ENCODE measurements at places on chromosomes 16 and 17. TPM values are rescaled to one million over a fixed set of nuclear protein-coding genes. Genes with fewer than 3 reads are reported as not detected.
A peak's percentile ranks its signal among the peaks of the same experiment; 100 is the strongest.

NKD1 gene
- total RNA-seq: 0.37 TPM

GRCh38 chr17:78359321-78359996, 418 bp downstream of the SOCS3 start:
- DNase-seq: no peak

CBX8 gene
- total RNA-seq: 7.6 TPM

- DNase-seq: peak; percentile 86
Observed at GRCh38 chr16:19555938-19556771, 652 bp downstream of the VPS35L start.

ANKRD11 gene
- 79.1 TPM for total RNA-seq

- peak; percentile 21 for DNase-seq
Observed at GRCh38 chr17:33686171-33686570, 393.1 kb upstream of the ASIC2 start.

CD300LG gene
- not detected for total RNA-seq

SLFN14 gene
- not detected for total RNA-seq

DNA sequence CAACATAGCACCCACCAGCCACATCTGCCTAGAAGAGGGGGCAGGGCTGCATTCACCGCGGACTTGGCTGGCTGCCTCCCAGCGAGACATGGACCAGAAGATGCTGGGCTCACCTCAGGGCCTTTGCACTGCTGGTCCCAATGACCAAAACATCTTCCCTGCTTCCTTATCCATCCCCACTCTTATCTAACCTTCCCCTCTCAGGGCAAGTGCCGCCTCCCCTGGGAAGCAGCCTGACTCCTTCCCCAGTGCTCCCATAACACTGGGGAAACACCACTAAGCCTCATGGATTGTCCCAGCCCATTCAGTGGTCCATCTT, 5.7 kb downstream of the TMC6 start:
- DNase-seq: no peak

RASL10B gene
- 7.6 TPM for total RNA-seq

- no peak for DNase-seq
Observed at GRCh38 chr16:73021866-73022495, 25.9 kb downstream of the ZFHX3 start.

DNA sequence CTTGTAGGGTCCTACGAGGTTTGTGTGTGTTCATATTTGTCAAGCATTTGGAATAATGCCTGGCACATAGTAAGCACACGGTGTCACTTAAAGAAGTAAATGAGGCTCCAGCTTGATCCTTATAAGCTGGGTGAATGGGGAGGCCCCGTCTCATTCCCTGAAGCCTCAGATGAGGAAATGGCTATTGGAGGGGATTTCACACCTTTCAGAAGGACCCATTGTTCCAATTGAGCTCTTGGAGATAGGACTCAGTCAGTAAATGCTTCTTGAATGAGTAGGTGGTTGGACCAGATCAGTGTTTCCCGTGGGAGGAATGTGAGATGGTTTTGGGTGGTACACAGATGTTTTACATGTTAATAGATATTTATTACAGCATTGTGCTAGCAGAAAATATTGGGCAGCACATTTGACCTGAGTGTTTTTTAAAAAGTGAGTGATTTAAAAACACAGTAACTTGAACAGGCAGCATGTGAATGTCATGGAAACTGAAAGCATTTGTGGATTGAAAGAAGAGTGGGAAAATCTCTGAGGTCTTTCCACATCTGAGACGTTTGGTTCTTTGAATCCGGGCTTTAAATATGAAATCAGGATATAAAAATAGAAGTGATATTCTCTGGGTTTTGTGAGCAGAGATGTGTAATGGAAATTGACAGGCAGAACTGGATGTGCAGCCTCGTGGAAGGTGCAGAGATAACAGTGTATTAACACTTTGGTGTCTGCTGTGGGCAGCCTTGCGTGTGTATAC, 36.4 kb upstream of the ARHGAP17 start:
- DNase-seq: peak; percentile 37

DNA sequence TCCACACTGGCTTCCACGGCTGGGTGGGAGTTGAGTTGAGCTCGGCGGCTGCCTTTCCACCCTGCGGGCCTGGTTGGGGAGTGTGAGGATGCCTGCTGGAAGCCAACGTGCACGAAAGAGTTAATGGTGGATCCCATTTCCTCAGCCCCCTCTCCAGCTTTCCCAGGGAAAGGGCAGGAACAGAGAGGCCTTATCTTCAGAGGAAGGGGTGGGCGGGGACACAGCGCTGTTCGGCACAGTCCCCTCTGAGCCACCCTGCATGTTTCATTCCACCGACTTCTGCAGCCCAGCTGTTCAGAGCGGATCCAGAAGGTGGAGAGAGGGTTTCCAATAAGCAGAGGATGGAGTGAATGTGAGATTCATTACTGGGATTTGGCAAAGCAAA, 295.3 kb downstream of the SEC14L1 start:
- no peak for DNase-seq

SCARF1 gene
- total RNA-seq: 2.5 TPM

GRB7 gene
- not detected for total RNA-seq

PSKH1 gene
- total RNA-seq: 5.9 TPM

- DNase-seq: no peak
Observed at GRCh38 chr16:12083631-12084030, 107.1 kb downstream of the SNX29 start.

GRCh38 chr17:10059684-10060211, 138.7 kb downstream of the GAS7 start:
- DNase-seq: no peak

SLC12A3 gene
- not detected for total RNA-seq

GRCh38 chr17:50787106-50787505, 19.8 kb upstream of the ANKRD40CL start:
- DNase-seq: no peak

DNA sequence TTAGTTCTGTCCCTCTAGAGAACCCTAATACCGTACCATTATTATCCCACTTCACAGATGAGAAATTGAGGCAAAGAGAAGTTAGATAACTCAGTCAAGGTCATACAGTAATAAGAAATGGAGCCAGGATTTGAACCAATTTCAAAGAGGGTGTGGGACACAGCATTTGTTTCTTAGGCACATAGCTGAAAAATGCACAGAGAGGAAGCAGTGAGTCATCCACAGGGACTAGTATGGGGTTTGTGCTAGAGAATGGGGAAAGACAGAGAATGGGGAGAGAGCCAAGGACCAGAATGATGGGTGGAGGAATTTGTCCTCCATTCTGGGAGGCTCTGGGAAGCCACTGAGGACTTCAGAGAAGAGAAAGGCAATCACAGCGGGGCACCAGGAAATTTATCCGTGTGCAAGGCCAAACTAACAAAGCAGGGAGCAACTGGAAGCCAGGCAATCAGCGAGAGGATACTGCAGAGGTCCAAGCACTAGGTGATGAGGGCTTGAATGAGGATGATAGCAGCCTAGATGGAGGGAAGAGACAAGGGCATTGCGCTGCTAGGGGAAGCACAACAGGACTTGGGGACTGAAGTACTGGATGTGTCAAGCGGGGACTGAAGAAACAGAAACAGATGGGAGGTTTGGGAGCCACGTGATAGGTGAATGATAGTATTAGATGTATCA, 78.1 kb upstream of the ZFHX3 start:
- peak; percentile 74 for DNase-seq

DNA sequence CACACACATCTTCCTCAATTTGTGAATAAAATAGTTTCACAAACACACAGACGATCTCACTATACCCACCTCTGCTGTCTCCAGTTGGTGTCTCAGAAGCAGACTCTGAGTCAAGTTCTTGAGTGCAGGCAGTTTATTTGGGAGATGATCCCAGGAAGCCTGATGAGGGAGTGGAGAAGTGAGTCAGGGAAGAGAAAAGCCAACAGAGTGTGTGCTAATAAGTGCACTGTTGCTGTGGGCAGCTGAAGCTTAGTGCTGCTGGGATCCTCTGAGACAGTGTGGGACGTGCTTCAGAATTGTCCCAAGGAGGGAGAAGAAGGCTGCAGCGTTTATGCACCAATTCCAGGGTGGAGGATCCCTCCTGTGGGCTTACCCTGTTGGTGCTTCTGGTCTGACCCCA, 423.2 kb upstream of the C16orf82 start:
- no peak for DNase-seq

DNA sequence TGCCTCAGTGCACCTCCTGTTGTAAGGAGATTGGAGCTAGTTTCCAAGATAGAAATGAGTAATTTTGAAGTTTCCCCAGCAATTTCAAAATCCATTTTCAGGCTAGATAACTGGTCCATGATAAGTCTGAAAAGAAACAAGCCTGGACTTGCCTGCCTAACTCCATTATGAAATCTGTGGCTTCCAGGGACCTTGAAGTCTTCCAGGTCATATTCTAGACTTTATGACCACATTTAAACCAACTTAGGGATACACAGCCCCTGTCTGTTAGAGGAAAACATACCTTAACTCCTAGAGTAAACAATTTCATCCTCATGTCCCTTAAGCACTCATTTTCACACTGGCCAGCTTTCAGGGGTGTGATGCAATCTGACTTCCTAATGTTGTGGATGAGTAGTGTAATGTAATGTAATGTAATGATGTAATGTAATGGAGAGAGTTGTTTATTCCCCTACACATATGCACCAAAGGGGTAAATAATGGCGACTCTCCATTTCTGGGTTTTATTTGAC, 96.7 kb upstream of the FAM20A start:
- DNase-seq: peak; percentile 8

PCTP gene
- total RNA-seq: 8.1 TPM

TAT gene
- not detected for total RNA-seq

DNA sequence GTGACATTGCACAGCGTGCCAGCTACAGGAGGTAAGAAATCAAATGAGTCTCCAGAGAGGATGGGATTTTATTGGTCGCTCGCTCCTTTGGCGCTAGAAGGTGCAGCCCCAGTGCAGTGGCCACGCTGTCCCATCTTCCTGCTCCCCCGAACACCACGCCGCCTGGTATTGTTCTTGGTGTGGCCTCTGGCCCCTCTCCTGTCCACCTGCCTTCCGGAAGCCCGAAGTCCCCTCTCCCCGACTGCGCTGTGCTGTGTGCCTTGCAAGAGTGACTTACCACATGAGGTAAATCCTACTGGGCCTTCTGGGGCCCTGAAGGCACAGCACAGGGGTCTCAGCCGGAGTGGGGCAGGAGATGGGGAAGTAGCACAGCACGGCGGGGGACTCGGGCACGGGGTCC, 58.2 kb downstream of the MARCHF10 start:
- no peak for DNase-seq

DNA sequence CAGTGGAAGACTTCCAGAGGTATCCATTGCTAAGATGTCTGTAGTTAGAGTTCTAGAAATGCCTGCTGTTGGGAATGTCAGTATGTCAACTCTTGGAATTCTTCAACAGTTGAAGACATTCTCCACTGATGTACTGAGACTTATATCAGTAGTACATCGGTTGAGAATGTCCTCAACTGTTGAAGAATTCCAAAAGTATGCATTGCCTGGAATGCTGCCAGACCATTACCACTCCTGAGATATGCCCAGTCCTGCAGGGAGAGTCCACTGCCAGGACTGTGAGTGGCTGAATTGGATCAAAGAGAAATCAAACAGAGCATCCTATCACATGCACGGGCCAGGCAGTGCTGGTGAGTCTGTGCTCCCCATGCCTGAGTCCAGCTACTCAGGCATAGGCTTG, 42.0 kb downstream of the IL21R start:
- DNase-seq: peak; percentile 31

DNA sequence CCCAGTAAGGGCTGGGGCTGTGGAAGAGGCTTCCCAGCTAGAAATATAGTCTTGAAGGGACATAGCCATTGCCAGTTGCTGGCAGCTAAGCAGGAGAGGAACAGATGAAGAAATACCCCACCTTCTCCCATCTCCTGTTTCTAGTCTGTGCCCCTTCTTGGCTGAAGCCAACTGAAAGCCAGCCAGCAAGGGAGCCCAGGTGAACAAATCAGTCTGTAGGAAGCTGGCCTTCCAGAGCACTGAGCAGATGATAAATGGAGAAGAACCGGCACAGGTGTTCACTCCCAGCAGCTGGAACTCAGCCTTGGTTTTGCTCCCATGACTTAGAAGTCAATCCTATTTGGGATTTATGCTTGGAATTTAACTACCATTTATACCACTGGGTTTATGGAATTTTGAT, 69.2 kb upstream of the DHX40 start:
- no peak for DNase-seq

DNA sequence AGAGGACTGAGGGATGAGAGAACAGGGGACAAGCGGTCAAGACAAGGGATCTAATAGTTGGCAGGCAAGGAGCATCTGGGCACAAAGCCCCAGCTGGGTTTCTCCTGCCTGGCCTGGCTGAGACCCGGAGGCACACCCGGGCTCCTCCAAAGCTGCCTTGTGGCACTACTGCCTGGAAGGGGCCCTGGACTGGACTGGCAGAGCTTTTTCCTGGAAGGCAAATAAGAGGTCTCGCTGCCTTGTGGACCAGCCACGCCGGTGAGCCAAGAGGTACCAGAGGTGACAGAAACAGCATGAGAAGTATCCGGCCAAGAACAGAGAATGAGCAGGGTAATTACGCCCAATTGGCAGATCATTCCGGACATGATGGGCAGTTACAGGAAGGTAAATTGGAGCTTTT, 64.6 kb downstream of the GTF3C1 start:
- no peak for DNase-seq

PITPNM3 gene
- total RNA-seq: 0.32 TPM

DNA sequence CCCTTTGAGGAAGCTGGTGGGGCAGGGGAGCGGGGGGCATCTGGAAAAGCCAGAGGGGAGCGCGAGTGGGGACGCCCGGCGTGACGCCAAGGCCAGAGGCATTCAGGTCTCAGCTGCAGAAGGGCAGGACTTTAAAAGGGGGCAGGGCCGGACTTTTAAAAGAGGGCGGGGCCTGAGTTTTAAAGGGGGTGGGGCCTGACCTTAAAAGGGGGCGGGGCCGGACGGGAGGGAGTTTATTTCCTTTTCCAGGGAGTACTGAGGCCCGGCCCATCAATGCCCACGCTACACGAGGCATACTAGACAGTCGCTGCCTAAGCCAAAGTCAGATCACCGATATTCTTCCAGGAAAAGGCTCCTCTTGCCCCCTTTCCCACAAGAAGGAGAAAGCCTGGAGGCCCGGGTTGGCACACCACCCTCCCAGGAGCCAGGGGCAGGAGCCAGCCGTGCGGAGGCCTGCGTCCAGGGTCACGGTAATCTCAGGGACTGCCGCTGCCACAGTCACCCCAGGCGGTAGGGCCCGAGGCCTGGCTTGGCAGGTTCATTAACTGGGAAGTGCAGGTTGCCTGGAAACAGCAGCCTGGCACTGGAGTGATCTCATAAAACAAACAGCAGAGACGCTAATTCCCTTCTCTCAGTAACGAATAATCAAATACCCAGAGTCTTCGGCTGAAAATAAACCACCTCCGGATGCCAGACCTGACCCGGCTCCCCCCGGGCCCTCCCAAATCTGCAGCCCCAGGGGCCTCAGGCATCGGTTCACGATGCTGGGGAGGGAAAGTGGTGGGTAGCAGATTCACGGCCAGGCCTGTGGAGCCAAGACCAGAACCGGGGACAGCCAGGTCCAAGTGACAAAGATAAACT, 90.7 kb downstream of the TIMM22 start:
- no peak for DNase-seq

GRCh38 chr17:41176744-41177387, 1.2 kb downstream of the KRTAP4-2 start:
- DNase-seq: no peak

DNA sequence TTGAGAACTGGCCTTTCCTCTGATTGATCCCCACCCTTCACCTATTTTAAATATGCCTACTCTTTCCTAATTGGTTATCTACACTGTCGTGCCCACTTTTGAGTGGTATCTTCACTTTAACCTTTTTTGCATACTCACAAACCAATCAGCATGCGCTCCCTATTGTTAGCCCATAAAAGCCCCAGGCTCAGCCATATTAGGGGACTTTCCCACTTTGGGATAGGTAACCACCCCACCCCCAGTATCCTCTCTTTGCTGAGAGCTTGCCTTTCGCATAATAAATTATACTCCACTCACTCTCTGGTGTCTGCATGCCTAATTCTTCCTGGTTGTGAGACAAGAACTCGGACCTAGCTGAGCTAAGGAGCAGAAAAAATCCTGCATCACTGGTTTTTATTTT, 59.5 kb upstream of the NOL11 start:
- no peak for DNase-seq

All from HT1080 (cell line).